Karpas-422 (cell line): ENCODE measurements at places on chromosomes 5 and 9. TPM values are rescaled to one million over a fixed set of nuclear protein-coding genes. Genes with fewer than 3 reads are reported as not detected.

The QSOX2 gene
- total RNA-seq, result 11.3 and 18.9 TPM in 2 replicates

DNA sequence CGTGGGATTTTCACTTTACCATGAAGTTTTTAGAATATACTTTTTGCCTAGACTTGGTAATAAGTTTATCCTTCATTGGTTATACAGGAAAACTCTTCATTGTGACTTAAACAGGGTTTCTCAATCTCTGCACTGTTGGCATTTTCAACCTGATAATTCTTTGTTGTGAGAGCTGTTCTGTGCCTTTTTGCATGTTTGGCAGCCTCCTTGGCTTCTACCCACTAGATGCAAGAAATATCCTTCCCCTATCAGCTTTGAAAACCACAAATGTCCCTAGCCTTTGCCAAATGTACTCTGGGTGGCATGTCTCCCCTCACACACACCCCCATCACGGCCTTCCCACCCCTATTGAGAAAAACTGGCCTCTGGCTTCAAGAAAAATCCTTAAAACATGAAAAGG, 180.9 kb downstream of the ESM1 start:
- no peaks in the 10 kb centered on the region for H3K4me1 ChIP-seq
- no peak overlapping the region for H3K4me3 ChIP-seq
- no peaks in the 10 kb centered on the region for H3K27me3 ChIP-seq
- DNase-seq, result no peak

The SHISAL2B gene
- total RNA-seq, result not detected in 2 replicates

The TBCA gene
- 324 and 442 TPM in 2 replicates for total RNA-seq

The SPINK6 gene
- not detected in 2 replicates for total RNA-seq

The SPATA31E1 gene
- total RNA-seq, result not detected in 2 replicates

The BNIP1 gene
- total RNA-seq, result 13.8 and 15.1 TPM in 2 replicates

The GHR gene
- not detected in 2 replicates for total RNA-seq

DNA sequence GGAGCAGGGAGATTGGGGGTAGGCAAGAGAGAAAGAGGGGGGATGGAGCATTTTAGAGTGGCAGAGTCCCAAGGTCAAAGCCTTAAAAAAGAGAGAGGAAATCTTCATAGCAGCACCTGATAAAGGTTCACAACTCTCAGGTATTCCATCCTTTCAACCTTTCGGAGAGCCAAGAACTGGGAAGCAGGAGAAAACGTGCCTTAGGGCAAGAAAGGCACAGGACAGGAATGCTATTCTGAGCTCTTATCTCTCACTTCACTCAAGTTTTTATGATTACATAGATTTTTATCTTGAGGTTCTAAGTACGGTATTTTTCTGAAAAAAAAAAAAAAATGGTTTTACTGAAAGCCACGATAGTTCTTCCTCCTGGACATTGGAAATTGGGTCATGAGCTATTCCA, 34.5 kb upstream of the SMAD5 start:
- no peak overlapping the region for H3K27ac ChIP-seq
- H3K27me3 ChIP-seq, result no peaks in the 10 kb centered on the region
- no peak overlapping the region for H3K4me3 ChIP-seq
- no peaks in the 10 kb centered on the region for H3K36me3 ChIP-seq
- no peaks in the 10 kb centered on the region for H3K4me1 ChIP-seq
- DNase-seq, result no peak

The SLC34A1 gene
- total RNA-seq, result not detected in 2 replicates

DNA sequence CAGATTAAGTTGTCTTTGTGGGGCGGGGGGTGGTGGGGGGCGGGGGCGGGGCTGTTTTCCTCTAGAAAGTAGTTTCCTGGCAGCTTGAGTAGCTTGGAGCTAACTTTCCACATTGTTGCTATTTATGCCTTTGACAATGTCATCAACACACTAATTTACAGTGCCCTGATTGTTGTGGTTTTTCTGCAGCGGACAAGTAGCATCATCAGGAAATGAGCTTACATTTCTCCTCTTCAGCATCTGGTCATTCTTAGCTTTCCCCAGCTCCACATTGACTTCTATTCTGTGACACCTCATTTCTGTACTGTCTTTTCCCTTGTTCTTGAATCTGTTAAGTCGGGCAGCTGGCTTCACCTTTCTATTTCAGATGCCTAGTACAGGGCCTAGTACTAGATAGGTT, 112.3 kb upstream of the RAD23B start:
- no peak overlapping the region for H3K4me3 ChIP-seq
- no peaks in the 10 kb centered on the region for H3K27me3 ChIP-seq
- H3K4me1 ChIP-seq, result no peaks in the 10 kb centered on the region
- no peak overlapping the region for H3K27ac ChIP-seq
- H3K36me3 ChIP-seq, result no peaks in the 10 kb centered on the region
- DNase-seq, result no peak

The TPM2 gene
- 0.19 TPM in 1 of 2 replicates, not detected in the other for total RNA-seq

- H3K27ac ChIP-seq, result no peak overlapping the region
- H3K4me1 ChIP-seq, result no peaks in the 10 kb centered on the region
- no peaks in the 10 kb centered on the region for H3K27me3 ChIP-seq
- DNase-seq, result no peak
- no peaks in the 10 kb centered on the region for H3K36me3 ChIP-seq
Measured at GRCh38 chr5:141001446-141001843, 35.2 kb downstream of the PCDHAC2 start.

DNA sequence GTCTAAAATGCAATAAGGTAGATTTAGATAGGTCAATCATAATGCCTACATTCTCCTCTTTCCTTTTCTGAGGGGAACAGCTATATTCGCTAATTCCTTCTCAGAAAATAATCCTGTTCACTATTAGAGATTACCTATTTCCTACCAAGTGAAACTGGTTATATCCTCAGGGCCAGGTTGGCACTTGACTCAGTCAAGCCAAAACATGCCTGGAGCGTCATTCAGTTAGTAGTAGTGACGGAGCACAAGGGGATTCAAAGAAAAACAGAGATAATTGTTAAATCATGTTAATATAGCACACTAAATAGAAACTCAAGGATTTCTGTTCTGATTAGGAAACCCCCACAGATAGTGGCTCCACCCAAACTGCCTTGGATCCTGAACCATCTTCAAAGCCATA, 515.4 kb upstream of the PTPRD start:
- no peak overlapping the region for H3K27ac ChIP-seq
- H3K4me3 ChIP-seq, result no peak overlapping the region
- no peaks in the 10 kb centered on the region for H3K27me3 ChIP-seq
- no peak for DNase-seq
- H3K36me3 ChIP-seq, result no peaks in the 10 kb centered on the region

GRCh38 chr9:128246471-128246870, 29.3 kb downstream of the GOLGA2 start:
- H3K27ac ChIP-seq, result no peak overlapping the region
- H3K4me1 ChIP-seq, result peaks cover 20% of the 10 kb centered on the region
- no peaks in the 10 kb centered on the region for H3K27me3 ChIP-seq
- DNase-seq, result no peak
- H3K4me3 ChIP-seq, result no peak overlapping the region
- no peaks in the 10 kb centered on the region for H3K36me3 ChIP-seq

The TICAM2 gene
- 0.07 TPM in 1 of 2 replicates, not detected in the other for total RNA-seq

GRCh38 chr5:118593003-118593328, 395.4 kb downstream of the DTWD2 start:
- H3K4me1 ChIP-seq, result no peaks in the 10 kb centered on the region
- H3K36me3 ChIP-seq, result no peaks in the 10 kb centered on the region
- no peak overlapping the region for H3K27ac ChIP-seq
- no peak overlapping the region for H3K4me3 ChIP-seq
- no peaks in the 10 kb centered on the region for H3K27me3 ChIP-seq
- DNase-seq, result no peak
